Suprapubic skin (tissue), 4 donors: ENCODE measurements at places on chromosomes 3 and 15. TPM values are rescaled to one million over a fixed set of nuclear protein-coding genes. Genes with fewer than 3 reads are reported as not detected.

DNA sequence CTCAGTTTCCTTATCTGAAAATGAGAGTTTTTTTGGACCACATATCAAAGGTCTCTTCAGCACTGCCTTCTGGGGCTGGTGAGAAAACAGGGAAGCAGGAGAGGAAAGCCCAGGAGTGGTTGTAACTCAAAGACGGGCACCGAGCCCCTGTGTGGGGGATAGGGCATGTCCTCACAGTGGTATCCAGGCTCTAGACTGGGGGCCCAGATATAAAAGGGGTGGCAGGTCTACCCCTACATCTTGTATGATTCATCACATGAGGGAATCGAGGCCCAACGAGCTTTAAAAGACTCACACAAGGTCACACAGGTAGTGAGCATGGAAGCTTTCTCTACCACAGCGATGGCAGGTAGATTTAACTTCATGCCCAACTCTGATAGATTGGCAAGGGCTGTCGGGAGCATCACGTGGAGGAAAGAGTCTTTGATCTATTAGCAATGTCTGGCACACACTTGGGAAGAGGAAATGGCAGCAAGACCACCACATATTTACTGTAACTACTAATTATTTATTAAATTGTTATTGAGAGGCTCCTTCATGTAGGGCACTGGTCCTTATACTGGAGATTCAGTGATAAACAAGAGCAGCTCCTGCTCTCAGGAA lies 4.1 kb upstream of the EPHB3 start:
- DNase-seq = no peak

DNA sequence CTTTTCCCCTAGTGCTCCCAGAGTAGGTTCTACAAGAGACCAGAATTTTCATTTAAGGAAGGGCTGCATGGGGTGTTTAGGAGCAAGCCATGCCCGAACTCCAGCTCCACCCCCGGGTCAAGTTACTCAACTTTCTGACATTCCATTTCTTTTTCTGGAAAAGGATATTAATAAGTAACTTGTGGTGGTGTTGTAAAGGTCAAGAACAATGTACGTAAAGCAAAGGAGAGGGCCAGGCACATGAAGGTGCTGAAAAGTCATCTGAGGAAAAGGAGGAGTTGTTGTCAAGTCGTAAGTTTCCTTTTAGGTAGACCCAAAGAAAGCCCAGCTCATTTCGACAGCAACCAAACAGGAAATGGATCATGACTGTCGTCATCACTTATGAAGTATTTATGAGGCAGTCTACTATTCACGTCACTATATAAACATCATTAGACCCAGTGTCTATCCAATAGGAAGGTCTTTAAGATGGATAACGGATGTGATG lies 319.6 kb upstream of the IL12A start:
- DNase-seq = no peak

DNA sequence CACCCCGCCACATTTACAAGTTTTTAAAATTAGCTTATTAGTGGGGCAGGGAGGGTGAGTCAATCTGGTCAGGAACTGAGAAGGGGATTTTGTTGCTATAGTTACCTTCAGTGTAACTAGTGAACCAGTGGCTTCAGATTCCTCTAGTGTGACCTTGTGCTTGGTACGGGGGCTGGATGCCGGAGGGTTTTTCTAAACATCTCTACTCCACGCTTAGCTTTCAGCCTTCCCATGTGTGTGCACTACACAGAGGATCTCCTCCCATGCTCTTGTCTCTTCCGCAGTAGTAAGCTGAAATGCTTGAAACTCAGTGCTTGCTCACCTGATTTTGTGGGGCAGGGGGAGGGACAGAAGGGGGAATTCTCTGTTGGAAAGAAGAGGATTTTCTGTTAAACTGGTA lies 67.9 kb upstream of the AKAP13 start:
- no peak for DNase-seq

- DNase-seq = no peak
These were observed 214.1 kb downstream of the TNIK start for GRCh38 chr3:171245796-171246765.

Gene MST1R
- total RNA-seq = 37.7 TPM

GRCh38 chr15:100111125-100112060 lies 230.4 kb downstream of the ADAMTS17 start:
- peak; percentile 78 for DNase-seq

DNA sequence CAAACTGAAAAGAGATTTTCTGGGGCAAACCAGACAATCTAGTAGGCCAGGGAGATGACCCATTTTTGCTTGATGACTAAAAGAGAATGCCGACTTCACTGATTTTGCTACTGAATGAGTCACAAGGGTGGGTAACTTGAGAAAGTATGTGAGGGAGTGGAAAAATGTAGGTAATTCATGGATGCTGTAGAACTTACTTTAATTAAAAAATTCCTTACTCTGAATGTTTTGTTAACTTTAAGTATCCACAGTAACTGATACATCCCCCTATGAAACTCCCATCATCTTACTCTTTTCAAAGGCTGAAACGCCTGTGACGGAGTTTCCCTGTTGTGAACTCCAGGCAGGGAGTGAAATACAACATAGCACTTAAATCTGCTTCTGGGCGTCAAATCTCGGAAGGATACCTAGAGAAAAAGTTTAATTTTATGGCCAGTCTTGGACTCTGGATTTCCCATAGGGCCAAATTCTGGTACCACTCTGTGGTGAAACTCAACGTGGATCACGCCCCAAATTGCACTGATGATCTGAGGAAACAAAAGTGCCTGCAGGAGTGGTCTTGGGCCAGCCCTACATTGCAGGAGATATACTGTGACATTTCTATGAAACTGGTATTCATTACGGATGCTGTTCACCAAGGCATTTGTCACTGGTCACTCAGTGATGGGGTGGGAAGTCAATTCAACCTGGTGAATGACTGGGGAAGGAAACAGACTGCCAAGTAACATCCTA lies 24.0 kb downstream of the GOLIM4 start:
- DNase-seq = no peak

GRCh38 chr15:50051811-50052419 lies 67.1 kb downstream of the ATP8B4 start:
- no peak for DNase-seq

Gene ARHGEF26
- 36.0 TPM for total RNA-seq

DNA sequence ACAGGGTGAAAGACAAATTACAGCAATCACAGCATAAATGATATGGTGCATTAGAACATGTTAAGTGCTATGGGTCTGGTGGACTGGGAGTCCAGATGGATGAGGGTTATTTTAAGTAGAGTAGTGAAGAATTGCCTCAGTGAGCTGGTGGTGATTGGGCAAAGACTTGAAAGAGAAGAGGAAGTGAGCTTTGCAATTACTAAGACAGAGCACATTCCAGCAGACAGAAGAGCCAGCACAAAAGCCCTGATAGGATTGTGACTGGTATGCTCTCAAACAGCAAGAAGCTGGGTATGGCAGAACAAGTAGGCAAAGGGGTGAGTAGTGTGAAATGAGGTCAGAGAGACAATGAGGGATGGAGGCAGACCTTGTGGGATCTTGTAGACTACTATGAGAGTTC lies 2.1 kb upstream of the ACKR4 start:
- no peak for DNase-seq

DNA sequence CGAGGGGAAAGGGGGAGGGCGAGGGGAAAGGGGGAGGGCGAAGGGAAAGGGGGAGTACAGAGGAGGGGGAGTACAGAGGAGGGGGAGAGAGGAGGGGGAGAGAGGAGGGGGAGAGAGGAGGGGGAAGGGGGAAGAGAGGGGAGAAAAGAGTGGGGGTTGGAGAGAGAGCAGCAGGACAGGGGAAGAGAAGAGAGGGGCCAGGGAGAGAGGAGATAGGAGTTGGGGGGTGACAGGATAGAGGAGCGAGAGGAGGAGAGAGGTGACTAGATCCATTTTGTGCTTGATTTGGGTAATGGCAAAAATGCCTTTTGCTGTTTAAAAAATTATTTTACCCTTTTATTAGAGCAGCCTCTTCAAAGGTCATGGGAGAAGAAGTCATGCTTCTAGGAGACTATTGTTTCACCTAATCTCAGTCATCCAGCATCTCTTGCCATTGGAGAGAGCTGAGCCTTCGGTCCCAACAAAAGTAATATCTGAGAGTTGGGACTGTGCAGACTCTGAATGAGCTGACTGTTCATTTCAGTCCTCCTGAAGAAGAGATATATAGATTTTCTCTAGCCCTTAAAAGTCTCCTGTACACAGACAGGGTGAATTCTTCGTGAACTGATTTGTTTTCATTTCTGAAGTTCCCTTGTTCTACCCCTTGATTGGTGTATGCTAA lies 15.1 kb upstream of the TOP2B start:
- no peak for DNase-seq

DNA sequence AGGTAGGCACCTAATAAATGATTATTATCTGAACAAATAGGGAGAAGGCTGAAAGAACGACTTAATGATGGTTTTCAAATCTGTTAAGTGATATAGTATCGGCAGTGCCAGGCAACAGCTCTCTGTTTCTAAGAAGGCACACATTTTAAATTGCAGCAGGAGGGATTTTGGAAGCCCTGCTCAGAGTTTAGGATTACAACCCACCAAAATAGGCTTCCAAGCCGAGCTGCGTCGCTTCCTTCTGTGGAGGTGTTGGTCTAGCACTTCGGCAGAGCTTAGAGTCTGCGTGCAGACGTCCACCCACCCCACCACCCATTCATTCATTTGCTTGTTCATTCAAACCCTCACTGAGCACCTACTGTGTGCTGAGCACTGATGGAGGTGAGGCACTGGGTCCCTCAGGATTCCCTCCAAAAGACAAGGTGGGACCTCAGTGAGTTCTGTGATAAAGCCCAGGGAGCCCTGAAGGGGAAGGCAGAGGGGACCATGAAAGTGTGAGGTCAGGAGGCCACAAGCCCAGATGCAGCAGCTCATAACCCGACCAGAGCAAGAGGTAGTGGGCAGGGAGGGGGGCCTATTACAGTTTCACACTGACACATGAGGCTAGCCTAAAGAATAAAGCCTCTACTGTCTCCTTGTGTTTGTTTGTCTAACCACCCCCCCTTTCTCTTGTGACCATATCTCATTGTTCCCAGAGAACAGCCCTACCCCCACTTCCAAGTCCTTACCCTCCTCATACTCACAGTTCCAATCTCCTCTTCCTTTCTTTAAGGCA lies 8.9 kb downstream of the ADCY5 start:
- DNase-seq = no peak

Gene SKOR1
- total RNA-seq = 1.5 TPM

Gene TGM5
- total RNA-seq = 61.6 TPM
